ENCODE measurements at places on chromosomes 7 and 10. TPM values are rescaled to one million over a fixed set of nuclear protein-coding genes. Genes with fewer than 3 reads are reported as not detected.

Gene OR2A12
- total RNA-seq = not detected

Gene SUFU
- 14.2 TPM for total RNA-seq

DNA sequence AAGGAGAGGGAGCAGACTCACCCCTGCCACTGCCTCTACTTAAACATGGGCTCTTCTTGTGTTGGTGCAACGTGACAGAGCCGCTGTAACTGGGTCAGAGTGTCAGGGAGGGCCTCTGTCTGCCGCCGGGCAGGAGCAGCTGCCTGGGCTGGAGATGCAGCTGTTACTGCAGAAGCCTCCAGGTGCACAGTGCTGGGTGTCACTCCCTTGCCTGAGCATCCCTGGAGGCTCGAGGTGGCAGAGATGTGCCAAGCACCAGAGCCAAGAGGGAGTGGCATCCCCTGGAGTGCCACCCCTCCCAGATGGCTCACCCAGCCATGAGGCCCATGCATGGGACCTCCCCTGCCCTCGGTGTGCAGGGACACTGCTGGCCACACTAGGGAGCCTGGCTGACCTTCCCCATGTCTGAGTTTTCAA, 145.7 kb downstream of the PRPF18 start:
- H3K4me3 ChIP-seq = no peak overlapping the region
- H3K27ac ChIP-seq = no peak overlapping the region
- H3K36me3 ChIP-seq = no peaks in the 10 kb centered on the region
- no peaks in the 10 kb centered on the region for H3K4me1 ChIP-seq
- no peak for DNase-seq

DNA sequence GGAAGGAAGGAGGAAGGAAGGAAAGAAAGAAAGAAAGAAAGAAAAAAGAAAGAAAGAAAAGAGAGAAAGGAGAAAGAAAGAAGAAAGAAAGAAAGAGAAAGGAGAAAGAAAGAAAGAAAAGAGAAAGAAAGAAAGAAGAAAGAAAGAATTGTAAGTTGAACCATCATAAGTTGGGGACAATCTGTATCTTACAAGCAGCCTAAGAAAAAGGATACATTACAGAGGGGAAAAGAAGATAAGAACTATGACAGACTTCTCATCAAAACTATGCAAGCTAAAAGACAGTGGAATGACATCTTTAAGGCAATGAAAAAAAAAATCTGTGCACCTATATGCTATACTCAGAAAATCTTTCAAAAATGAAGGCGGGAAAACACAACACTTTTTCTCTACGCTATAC, 50.3 kb upstream of the SP4 start:
- H3K36me3 ChIP-seq = no peaks in the 10 kb centered on the region
- no peak for DNase-seq
- H3K27me3 ChIP-seq = no peaks in the 10 kb centered on the region

GRCh38 chr10:72245949-72246525, 27.7 kb upstream of the DDIT4 start:
- H3K4me3 ChIP-seq = no peak overlapping the region
- H3K36me3 ChIP-seq = no peaks in the 10 kb centered on the region
- H3K27ac ChIP-seq = peak overlapping the region; percentile 24
- peaks cover 31% of the 10 kb centered on the region for H3K4me1 ChIP-seq
- peak; percentile 50 for DNase-seq

Measured in cardiac muscle cell (in vitro differentiated cells and primary cell).